ENCODE measurements at places on chromosomes 5 and 9.

GRCh38 chr5:94810281-94810680 is 191.8 kb downstream of the SLF1 start:
- DNase-seq, result no peak

DNA sequence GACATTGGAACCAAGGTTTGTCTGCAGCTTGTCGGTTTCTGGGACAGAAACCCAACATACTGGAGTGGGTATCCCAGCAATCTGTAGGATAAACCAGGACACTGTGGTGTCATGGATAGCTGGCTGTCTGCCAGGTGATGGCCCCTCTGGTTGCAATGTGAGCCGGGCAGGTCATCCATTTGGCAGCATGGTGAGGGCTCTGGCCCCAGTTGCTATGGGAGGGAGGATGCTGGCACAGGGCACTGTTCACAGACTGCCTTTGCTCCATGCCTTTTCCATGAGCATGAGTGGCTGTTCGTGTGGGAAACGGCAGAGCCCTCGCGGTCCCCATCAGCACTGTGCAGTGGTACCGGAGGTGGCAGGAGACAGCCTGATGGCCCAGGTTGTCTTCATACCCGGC is 6.4 kb downstream of the S1PR3 start:
- DNase-seq, result no peak

DNA sequence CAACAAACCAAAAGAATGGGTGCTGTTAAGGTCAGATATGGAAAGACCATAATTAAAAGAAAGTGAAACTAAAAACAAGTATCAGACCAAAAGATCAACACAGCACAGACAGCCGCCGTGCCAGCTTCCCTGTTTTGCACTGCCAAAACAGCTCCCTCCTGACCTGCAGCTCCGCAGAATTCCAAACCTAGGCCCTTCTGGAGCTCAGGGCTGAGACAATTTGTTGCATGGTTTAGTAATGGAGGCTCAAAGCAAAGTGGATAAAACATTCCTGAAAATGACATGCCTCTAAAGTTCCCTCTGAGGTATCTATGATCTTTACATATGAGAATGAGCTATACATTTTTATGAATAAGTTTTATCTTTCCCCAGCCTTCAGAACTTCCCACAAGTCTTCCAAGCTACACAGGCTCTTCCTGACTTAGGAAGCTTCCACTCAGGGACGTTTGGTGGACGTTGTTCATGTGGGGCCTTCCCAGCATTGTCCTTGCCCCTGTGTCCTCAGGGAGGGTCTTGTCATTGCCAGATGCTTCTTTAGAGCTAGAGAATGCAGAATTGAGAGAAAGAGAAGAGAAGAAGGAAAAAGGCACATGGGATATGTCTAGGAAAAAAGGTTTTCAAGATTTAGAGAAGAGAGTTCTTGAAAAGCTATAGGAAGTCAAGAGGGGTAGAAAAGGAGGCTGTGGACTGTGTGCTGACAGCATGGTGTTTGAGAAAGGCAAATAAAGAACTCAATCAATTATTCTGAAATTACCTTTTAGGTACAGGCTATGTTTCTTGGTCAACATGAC is 28.4 kb upstream of the SSBP2 start:
- no peak for DNase-seq

GRCh38 chr9:90821697-90822096 is 20.1 kb downstream of the SYK start:
- no peak for DNase-seq

DNA sequence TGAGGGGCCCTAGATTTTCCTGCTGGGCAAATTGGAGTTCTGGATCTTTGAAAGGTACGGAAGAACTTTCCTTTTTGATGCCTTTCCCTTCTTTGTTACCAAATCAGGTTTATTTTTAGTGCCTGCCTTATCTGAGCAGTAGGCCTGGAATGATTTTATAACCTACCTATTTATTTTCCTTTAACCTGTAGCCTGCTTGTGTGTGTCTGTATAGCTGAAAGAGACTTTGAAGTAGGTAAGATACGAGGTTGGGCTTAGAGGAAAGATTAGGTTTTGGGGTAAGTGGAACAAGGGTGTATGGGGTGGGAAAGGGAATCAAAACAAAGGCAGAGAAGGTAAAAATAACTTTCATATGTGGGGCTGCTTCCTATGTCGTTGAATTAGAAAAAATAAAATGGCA is 211.2 kb downstream of the CD180 start:
- DNase-seq, result no peak

GRCh38 chr5:54551926-54552325 is 34.4 kb downstream of the SNX18 start:
- no peak for DNase-seq

Data from eye (tissue), 1 donor.